ENCODE measurements at places on chromosomes 3 and 15.

- no peak for DNase-seq
Observed at GRCh38 chr3:23819599-23820360, 14.0 kb downstream of the UBE2E1 start.

DNA sequence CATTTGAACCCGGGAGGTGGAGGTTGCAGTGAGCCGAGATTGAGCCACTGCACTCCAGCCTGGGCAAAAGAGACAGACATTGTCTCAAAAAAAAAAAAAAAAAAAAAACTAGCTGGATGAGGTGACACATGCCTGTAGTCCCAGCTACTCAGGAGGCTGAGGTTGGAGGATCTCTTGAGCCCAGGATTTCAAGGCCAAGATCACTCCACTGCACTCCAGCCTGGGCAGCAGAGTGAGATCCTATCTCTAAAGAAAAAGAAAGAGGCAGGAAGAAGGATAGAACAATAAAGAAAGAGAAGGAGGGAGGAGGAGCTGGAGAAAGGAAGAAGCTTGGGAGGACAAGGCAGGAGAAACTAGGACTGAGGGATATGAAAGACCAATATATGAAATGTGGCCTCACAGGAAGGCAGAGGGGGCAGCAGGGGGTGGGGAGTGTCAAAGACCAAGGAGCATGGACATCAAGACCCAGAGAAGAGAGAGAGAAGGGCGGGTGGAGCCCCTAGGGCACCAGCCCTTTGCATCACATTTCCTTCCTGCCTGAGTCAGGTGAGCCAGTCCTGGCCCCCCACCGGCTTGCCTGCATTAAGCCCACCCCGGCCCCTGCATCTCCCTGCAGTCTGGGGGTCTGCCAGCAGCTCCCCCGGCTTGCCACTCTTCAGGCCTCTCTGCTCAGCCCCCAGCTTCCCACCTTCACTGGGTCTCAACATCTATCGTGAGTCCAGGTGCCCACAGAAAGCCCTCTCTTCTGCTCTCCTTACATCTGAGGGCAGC is 11.5 kb downstream of the IGDCC3 start:
- DNase-seq, result peak; percentile 38

- no peak for DNase-seq
Observed at GRCh38 chr15:62412686-62413085, 247.6 kb upstream of the C2CD4B start.

DNA sequence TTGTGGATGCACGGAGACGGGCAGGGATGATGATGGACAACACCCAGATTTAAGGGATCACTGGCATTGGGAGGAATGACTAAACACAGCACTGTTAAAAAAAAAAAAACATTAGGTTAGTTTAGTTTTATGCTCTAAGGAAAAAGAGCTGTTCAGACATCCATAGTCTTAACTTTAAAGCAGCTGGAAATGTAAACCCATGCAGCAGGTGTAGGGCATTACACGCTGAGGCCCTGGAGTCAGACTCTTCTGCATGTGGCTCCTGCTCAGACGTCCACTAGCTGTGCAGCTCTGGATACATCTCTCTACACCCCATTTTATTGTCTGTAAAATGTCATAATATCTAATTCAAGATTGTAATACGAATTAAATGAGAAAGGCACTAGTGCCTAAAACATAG is 191.8 kb upstream of the RASGRP1 start:
- no peak for DNase-seq

GRCh38 chr15:22867886-22868285 is 29.4 kb downstream of the NIPA2 start:
- DNase-seq, result no peak

DNA sequence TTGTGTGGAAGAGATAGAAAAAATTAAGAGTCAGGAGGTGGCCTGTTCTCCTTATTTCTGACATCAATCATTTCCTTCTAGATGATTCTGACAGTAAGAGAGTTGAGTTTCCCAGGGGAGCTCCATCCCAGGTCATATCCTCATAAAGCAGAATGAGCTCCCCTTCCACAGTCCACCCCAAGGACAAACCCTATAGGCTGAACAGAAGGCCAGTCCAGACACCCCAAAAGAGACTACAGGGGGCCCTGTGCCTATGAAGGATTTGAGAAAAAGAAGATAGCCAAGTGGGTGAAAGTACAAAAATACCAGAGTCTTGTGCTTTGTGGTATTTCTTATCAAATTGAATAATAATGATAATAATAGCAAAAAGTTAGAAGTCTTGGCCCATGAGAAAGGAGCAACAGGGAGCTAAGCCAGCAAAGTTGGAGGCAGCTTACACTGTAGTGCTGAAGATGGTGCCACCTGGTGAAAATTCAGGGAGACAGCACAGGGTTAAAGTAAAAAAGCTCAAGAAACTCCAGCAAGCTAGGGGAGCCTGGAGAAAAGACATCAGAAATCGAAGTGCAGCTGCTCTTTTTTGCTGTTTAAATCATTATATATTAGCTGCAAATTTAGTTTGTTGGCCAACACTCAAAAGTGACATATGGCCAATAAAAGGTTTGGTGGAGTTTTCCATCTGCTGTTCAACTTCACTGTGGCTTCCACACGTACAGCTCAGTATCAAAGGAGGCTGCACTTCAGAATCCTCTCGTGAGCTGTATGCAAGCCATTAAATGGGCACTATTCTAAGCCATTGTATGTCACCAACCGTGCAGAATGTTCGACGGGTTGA is 35.8 kb upstream of the SLC24A5 start:
- DNase-seq, result peak; percentile 76

DNA sequence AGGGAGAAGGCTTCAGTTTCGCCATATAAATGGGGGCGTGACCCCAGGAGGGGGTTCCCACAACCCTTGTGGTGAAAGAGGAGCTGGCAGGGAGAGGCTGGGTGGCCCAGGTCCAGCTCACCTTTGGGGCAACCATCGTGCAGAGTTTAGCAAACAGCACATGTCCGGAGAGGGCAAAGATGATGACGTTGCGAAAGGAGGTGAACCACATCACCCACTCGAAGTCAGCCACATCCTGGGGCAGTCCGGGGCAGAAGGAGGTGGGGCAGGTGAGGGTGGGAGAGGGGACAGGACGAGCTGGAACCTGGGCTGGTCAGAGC is 3.7 kb downstream of the HHATL start:
- no peak for DNase-seq

DNA sequence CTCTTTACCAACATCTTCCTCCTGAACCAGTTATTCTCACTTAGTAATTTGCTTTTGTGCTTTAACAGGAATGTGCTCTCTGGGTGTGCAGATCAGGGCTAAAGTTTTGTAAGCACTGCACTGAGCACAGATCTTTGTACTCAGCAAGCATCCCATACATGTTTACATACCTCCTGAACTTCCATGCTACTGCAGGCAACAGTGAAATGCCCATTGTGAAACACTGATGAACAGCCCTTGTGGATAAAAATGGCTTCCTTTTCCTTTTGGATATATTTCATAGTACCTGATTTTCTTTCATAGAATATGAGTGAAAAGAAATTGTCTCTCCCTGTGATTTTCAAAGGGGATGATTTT is 855.9 kb downstream of the MCTP2 start:
- no peak for DNase-seq

DNA sequence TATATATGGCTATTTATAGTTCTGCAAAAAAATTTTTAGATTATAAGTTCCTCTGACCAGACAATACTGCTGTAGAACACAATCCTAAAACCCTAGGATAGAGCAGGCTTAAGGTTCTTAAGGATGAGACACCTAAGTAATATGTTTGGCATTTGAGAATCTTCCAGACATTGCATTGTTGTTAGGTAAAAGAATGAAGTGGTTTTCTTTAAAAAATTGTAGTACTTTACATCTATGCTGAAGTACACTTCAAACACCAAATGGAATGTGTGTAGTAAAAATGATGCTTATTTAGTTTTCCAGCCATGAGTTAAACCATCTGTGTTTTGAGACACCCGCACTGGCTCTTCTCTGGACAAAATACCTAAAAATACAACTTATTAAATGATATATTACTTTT is 857.7 kb downstream of the OTOL1 start:
- no peak for DNase-seq

- no peak for DNase-seq
Observed at GRCh38 chr15:61649046-61649445, 411.2 kb downstream of the VPS13C start.

DNA sequence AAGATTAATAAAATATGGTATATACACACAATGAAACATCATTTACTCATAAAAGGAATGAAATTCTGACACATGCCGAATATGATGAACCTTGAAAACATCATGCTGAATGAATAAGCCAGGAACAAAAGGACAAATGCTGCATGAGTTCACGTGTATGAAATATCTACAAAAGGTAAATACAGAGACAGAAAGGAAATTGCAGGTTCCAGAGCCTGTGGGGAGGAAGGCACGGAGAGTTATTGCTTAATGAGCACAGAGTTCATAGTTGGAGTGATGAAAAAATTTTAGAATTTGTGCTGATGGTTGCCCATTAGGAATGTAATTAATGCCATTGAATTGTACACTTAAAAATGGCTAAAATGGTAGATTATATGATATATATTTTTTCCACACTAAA is 49.5 kb downstream of the OCA2 start:
- no peak for DNase-seq

DNA sequence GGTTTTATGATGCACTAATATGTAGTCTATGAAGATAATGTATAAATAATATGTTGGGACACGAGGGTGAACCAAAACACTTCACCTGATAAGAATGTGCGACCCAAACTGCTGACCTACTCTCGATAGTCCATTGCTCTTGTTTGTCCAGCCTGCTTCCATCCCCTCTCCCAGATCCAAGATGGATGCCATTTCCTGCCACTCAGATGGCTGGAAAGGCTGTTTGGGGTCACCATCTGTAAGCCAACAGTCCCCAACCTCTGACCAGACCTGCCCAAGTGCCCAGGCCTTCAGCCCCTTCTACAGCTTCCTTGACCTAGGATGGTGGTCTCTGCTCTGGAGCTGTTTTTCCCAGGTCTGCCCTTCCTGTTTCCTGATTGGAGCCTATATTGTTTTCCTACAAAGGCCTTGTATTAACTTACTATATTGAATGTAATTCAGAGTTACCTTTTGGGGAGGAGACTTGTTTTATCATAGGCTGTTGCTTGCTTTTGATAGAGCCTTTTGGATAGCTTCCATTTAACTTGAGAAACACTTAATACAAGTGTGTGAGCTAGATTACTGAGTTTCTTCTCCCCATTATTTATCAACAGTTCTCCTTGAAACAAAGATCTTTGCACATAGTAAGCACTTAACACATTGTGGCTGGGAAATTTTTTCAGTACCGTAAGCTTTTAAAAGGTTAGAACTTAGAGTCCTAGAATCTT is 5.0 kb upstream of the PAQR9 start:
- no peak for DNase-seq

- DNase-seq, result no peak
Observed at GRCh38 chr15:71167445-71168165, 52.3 kb downstream of the THSD4 start.

DNA sequence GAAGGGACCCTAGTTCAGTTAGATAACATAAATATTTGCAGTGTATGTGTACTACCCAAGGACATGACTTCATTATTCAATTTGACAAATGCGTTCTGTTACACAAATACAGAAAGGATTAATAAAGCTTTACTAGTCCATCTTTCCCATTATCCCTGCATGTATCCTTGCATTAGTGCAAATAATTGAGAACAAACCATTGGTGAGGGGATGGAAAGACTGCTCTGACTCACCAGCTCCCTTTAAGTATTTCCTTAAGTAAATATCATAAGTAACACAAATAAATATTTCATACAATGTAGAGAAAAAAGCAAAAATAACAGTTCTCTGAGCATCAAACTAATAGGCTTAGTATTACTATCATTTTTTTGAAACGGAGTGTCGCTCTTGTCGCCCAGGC is 1.9 kb upstream of the GPD1L start:
- DNase-seq, result no peak

- no peak for DNase-seq
Observed at GRCh38 chr3:147963711-147964110, 554.5 kb downstream of the ZIC1 start.

GRCh38 chr3:10329495-10330015 is 8.6 kb upstream of the SEC13 start:
- no peak for DNase-seq

- no peak for DNase-seq
Observed at GRCh38 chr3:182936918-182937285, 43.4 kb downstream of the DCUN1D1 start.

DNA sequence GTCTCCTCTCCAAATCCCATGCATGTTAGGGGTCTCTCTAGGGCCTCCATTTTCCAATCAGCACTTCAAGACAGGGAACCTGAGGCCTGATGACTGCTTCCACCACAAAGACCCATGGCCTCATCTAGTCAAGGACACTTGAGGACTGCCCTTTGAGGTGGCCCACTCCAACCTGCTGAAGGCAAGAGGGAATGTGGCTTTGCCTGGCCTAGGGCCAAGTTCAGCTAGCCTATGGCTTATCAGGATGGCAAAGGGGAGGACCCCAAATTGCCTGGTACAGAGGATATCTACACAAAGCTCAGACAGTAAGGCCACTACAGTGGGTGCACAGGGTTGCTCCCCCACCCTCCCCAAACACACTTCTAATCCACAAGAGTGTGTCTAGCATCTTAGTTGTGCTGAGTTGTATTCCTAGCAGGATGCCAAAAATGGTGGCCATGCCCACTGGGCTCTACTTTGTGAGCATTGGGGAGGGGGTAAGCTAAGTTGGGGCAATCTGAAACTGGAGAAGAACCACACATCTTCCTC is 10.0 kb upstream of the GRAMD2A start:
- no peak for DNase-seq

GRCh38 chr15:33013827-33014445 is 180.6 kb downstream of the FMN1 start:
- no peak for DNase-seq

GRCh38 chr15:44159492-44159891 is 35.6 kb downstream of the FRMD5 start:
- DNase-seq, result no peak

- DNase-seq, result peak; percentile 55
Observed at GRCh38 chr3:36729204-36730056, 34.9 kb downstream of the DCLK3 start.

DNA sequence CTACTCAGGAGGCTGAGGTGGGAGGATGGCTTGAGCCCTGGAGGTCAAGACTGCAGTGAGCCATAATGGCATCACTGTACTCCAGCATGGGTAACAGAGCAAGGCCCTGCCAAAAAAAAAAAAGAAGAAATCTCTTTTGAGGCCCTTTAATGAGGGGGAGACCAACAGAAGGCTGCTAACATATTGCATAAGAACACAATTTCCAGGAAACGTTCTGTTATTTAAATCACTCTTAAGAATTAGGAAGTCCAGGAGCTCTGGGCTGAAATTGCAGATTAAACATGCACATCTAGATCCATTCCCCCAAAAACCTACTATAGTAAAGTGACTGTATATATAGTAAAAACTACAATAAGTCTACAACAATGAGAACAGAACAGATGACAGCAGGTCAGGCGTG is 16.1 kb upstream of the BLM start:
- no peak for DNase-seq
